CD4-positive, alpha-beta memory T cell (primary cell): ENCODE measurements at places on chromosomes 6 and 20.

GRCh38 chr6:2744209-2744771 lies 6.4 kb downstream of the MYLK4 start:
- no peak for DNase-seq

DNA sequence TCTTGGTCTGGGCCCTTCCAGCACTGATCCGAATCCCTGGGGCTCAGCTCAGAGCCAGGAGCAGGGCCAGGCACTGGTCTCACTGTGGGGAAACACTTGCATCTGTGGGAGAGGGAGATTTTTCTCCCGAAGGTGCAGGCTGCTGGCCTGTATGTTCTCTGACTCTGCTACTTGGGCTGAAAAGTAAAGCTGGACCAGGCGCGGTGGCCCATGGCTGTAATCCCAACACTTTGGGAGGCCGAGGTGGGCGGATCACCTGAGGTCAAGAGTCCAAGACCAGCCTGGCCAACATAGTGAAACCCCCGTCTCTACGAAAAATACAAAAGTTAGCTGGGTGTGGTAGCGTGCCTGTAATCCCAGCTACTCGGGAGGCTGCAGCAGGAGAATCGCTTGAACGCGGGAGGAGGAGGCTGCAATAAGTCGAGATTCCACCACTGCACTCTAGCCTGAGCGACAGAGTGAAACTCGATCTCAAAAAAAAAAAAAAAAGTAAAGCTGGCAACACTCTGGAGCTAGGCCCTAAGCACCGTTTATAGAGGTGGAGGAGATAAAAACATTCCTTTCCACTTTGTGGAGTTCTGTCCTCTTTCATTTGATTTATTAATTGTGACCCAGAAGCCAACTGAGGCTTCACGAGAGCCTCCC lies 41.7 kb downstream of the JPH2 start:
- DNase-seq, result no peak

DNA sequence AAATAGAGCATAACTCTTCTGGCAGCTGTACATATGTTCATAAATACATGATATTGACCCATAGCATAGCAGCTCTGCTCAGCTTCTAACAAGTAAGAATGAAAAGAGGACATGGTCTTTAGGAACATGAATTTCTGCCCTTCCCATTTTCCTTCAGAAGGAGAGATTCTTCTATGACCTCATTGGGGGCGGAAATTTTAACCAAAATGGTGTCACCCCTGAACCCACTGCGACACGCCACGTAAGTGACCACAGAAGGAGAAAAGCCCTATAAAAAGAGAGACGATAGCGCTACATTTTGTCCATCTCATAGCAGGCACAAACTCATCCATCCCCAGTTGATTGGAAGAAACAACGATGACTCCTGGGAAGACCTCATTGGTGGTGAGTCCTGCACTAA lies at the start of gene IL17A:
IL17A (plus strand) TSS at position 301 of the 400 bp plus-strand sequence; CDS start at position 358, 57 bp downstream.
- DNase-seq, result no peak

DNA sequence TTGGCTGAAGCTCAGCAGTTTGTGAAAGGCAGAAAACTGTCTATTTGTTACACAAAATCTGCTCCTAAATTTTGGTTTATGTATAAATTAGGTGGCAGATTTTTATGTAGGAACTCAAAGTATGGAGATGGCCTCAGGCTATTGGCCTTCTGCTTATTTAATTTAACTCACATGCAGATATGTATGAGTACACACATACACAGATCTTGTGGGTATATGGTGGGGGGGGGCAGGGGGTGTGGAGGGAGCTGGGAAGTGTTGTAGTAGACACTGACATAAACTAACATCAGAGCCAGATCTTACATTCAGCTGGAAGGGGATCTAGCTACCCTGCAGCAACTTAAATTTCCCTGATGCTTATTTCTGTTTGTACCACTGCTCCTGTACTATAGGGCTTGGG lies 170.8 kb downstream of the EPM2A start:
- no peak for DNase-seq

DNA sequence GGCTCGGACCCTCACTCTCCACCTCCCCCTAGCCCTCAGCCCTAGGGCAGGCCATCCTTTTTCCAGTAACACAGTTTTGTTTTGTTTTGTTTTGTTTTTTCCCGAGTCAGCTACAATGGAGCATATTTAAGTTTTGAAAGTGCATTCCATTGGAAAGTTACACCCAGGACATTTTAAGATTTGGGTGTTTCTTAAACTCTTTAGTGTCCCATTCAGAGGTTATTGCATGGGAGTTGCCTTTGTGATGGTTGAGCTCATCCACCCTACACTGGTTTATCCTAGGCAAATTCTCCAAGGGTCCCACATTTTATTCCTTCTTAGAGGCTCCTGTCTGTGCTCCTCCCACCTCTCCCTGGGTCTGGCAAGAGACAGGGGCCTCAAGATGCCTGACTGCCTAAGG lies 58.9 kb downstream of the THBS2 start:
- no peak for DNase-seq

GRCh38 chr6:5723841-5724691 lies 282.7 kb downstream of the NRN1 start:
- no peak for DNase-seq

- DNase-seq, result no peak
Observed at GRCh38 chr6:11806561-11807317, 28.1 kb upstream of the ADTRP start.

DNA sequence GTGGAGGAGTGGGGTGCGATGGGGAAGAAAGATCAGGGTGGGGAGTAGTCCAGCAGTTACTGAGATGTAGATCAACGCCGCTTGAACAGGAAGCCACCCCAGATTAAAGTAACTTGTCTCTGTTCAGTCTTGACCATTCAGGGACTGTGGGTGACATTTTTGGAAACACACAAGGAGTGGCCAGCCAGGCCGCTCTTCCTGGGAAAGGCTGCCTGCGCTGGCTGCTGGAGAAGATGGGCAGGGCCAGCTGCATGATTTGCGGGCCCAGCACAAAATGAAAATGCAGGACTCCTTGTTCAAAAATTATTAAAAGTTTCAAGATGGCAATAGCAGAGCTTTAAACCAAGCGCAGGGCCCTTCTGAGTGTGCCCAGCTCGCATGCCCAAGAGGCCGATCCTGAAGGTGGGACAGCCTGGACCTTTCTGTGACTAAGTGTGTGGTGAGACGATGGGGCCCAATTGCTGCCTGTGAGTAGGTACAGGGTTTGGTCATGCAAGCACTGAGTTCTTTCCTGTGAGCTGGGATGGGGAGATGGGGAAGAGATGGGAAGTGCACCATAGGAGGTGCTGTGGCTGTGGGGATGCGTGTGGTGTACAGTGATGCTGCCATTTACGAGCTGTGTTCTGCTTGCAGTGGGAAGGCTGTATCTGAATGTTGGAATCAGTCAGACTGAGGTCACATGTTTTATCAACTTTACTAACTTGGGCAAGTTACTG lies 51.3 kb downstream of the DAAM2 start:
- DNase-seq, result no peak

DNA sequence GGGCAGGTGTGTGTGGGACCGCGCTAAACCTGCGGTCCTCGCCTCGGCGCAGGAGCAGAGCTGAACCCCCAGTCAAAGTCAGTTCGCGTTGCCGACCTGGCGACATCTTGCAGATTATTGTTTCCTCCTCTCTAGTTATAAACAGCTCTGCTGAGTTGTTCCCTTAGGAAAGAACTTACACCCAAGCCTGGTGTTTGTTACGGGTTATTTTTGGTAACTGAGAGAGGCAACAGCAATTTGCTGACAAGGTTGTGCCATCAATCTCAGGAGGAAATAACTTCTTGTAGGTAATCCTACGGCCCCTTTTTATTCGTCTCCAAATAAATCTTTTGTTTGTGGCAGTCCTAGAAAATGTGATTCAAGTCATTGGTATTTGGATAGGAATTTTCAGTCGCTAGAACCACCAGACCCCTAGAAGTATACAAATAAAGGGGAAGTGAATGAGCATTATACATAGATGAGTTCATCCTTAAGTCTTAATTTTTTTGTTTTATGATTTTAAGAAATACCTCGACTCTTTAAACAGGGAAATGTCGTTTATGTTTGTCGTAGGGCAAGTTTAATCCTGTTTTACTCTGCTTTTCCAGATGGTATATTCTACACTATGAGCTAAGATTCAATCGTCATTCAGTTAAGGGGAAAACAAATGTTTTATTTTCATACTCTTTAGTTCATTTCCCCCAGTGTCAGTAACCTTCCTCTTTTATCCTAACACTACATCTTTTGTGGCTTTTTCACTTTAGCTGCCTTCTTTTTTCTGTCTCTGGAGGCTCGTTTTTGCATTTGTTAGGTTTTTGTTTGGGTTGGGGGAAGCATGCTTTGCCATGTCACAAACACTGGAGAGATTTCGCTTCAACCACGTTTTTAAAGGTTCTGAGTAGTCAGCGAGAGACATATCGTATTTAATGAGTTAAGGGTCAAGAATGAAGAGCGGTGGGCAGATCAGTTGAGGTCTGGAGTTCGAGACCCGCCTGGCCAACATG lies 1.2 kb downstream of the PM20D2 start:
- DNase-seq, result peak; percentile 27

- no peak for DNase-seq
Observed at GRCh38 chr6:30767944-30768301, 23.6 kb upstream of the IER3 start.

DNA sequence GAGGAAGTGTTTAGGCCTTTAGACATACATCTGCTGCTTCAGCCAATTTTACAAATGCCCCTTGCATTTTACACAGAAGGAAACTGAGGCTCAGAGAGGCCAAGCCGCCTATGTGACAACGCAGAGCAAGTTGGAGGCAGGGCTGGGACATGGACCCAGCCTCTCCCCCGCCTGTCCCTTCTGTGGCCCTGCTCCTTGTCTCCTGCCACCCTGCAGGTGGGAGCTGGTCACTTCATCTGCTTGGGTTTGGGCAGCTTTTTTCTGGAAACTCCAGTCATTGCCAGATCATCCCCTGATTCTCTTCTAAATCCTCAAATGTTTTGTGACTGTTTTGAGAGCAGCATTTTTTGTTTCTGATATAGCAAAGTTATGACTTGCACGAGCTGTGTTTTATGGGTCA lies 68.9 kb downstream of the DLGAP4 start:
- DNase-seq, result no peak

DNA sequence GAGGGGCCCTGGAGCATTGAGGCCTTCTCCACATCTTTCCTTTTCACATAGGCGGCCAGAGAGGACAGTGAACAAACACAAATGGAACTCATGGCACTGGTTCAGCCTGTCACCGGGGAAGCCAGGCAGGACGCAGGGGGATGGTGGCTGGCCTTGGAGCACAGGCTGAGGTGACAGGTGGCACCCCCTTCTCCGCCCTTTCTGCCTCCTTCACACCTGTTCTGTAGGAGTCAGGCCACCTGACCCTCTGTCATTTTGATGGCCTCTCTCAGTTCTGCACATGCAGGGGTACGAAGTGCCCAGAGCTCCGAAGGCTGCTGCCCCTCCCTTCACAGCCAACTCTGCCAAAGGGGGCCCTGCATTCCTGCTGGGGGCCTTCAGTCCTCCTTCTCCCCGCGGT lies 60.8 kb downstream of the CD40 start:
- no peak for DNase-seq

GRCh38 chr6:65126667-65127066 lies 580.4 kb downstream of the EYS start:
- no peak for DNase-seq

DNA sequence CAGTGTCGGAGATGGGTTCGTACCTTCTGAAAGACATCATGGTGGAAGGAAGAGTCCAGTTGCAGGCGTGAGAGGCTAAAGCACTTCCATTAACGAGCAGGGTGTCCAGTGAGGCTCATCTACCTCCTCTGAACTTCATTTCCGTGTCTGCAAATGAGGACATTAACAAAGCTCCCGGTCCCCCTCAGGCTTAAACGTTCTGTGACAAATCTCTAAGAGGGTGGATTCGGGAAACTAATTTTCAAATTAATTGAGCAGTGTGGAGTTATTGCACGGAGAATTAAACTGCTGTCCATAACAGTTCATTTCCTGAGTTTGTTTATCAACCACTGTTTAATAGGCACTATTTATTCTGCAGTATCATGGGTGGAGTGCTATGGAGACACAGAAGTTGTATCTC lies 68.2 kb downstream of the TRMT6 start:
- no peak for DNase-seq

GRCh38 chr6:138682704-138683527 lies 90.7 kb upstream of the CCDC28A start:
- DNase-seq, result no peak

DNA sequence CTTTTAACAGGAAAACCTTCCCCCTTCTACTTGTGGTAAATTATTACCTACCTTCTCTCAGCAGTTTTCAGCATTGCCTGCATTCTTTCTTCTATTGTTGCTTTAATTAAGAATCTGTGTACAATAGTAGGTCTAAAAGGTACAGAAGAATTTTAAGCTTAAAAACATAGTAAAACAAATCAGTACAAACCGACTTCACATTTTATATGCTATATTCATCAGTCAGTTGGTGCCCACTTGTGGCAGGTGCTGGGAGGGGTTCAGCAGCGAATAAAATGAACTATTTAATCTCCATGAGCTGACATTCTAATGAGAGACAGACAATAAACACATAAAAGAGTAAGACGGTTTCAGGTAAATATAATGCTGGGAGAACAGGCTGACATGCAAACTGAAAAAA lies 73.4 kb upstream of the FBXO30 start:
- DNase-seq, result no peak

- no peak for DNase-seq
Observed at GRCh38 chr6:163392533-163392932, 22.0 kb upstream of the QKI start.

GRCh38 chr20:48384147-48384818 lies 443.5 kb downstream of the PREX1 start:
- DNase-seq, result no peak

DNA sequence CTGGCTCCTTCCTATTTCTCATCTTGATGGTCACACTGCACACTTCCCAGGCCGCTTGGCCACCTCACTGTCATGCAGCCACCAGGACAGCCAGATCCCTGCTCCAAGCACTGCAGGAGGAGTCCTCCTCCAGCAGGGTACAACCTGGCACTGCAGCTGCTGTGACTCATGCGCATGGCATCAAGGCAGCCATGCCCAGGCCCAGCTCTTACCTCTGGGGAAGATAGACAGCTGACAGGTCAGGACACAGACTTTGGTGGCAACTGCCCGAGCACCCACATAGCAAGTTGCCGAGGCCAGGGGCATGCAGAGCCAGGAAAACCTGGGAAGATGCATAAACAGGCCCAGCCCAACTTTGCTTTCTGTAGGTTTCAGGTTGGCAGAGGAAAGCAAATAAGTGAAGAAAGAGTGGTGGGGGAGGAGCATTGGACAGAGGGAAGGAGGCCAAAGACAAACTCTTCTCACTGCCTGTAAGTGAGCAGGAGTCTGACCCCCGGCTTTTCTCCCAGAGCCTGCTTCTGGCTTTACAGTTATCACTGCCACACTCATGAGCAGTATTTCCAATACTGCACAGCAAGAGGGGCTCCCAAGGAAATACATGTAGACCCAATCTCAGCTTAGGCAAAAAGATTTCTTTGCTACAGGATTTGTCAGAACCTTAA lies 38.8 kb downstream of the SLC22A3 start:
- DNase-seq, result no peak

GRCh38 chr6:47135772-47136171 lies 93.6 kb upstream of the ADGRF1 start:
- DNase-seq, result no peak

DNA sequence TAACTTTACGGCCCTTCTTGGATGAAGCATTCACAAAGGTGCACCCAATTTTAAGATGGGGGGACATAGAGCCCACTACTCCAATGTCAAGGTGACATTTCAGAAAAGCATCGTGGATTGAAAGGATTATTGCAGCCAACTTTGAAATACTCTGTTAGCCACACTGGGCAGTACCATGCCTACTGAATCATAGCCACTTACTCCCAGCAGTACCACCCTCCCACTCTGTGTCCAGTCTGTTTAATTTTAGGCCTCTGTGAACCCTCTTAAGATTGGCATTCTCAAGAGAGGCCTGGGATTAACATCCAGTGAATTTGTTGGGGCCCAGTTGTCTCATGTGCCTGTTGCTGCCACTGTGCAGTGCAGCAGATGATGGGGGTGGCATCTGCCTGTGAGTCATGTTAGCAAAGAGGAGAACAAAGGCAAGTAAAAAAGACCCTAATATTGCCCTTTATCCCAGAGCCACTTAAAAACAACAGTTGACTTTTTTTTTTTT lies 11.2 kb upstream of the HDAC2 start:
- DNase-seq, result no peak
